Pancreas (tissue), 10 donors: ENCODE measurements at places on chromosomes 16 and 17. TPM values are rescaled to one million over a fixed set of nuclear protein-coding genes. Genes with fewer than 3 reads are reported as not detected.
A peak's percentile ranks its signal among the peaks of the same experiment; 100 is the strongest.

- DNase-seq, result no peak
Observed at GRCh38 chr17:49447628-49448302, 33.1 kb upstream of the PHB1 start.

DNA sequence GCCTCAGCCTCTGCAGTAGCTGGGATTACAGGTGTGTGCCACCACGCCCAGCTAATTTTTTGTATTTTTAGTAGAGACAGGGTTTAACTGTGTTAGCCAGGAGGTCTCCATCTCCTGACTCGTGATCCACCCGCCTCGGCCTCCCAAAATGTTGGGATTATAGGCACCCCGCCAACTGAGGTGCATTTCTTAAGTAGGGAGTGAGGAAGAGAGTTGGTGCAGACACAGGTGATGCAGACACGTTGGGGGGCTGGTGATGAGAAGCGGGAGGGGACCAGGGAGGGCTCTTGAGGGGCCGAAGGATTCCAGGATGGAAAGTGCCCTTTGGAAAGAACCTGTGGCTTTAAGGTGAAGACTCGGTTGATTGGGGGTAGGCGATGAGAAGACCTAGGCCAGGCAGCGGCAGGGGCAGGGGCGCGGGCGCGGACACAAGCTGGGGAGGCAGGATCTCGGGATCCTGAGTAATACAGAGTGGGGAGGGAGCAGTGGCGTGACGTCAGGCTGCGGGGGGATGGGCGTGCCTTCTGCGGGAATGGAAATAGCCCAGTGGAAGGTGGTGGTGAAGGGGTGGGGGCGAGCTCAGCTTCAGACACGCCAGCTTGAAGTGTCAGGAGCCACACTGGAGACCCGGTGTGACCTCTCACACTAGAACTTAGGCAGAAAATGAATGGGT, 2.5 kb upstream of the ATP6V0C start:
- peak; percentile 58 for DNase-seq

DNA sequence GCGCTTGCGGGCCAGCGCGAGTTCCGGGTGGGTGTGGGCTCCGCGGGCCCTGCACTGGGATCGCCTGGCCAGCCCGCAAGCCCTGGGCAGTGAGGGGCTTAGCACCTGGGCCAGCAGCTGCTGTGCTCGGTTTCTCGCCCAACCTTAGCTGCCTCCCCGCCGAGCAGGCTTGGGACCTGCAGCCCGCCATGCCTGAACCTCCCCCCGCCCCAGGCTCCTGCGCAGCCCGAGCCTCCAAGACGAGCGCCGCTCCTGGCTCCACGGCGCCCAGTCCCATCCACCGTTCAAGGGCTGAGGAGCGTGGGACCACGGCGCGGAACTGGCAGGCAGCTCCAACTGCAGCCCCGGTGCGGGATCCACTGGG, 12.3 kb upstream of the ZFP90 start:
- DNase-seq, result no peak

GRCh38 chr17:5516060-5516792, 29.9 kb downstream of the MIS12 start:
- DNase-seq, result no peak

GRCh38 chr17:66777689-66778225, 57.2 kb upstream of the CACNG5 start:
- DNase-seq, result no peak

DNA sequence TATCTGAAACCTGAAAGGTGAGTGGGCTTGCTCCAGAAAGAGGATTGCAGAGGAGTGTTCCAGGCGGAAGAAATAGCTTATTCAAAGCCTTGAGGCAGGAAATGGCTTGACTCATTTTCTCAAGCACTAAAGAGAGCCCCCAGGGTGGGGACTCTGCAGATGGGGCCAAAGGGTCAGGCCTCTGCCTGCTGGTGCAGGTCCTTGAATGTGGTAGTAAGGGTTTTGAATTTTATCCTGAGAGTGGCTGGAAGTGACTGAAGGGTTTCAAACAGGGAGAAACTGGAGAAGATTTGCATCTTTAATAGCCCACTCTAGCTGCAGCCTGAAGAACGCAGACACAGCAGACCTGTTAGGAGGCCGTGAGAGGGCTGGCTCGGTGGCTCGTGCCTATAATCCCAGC, 144.4 kb downstream of the CCT6B start:
- no peak for DNase-seq

The GLTPD2 gene
- not detected for total RNA-seq
